ENCODE measurements at places on chromosomes 7 and 10. TPM values are rescaled to one million over a fixed set of nuclear protein-coding genes. Genes with fewer than 3 reads are reported as not detected.

HSPA12A gene
- not detected for polyA plus RNA-seq

DNA sequence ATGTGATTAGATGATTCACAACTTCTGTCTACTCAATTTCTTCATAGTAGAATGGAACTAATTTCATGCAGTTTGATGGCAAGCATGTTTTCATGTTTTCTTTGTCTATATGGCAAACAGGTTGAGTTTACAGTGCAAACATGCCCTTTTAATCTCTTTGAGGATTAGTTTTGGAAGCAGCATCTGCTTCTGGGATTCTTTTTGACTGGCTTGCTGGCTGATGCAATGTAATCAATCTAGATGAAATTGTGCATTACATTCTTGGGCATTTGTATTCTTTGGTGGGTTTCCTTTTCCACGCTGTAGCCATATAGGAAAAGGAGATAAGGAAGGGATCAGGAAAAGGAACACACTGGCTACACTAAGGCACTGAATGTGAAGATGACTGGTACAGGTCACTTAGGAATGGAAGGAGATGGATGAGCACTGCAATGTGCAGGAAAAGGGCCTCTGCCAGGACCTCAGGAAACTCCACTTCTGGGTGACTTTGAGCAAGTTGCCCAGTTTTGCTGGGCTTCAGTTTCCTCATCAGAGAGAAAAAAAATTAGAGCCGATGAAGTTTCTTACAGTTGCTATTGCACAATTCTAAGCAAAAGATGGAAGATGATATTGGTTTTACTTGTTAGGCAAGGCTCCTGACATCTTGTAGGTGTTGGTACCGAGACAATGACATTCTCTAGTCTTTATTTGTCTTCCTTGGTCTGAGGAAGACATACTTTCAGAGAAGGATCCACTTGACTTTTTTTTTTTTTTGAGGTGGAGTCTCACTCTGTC, 269.1 kb downstream of the SUGCT start:
- DNase-seq: no peak

- DNase-seq: no peak
These were observed 833.8 kb downstream of the GRID1 start for GRCh38 chr10:85532773-85533172.

SLC26A4 gene
- not detected for polyA plus RNA-seq

DNA sequence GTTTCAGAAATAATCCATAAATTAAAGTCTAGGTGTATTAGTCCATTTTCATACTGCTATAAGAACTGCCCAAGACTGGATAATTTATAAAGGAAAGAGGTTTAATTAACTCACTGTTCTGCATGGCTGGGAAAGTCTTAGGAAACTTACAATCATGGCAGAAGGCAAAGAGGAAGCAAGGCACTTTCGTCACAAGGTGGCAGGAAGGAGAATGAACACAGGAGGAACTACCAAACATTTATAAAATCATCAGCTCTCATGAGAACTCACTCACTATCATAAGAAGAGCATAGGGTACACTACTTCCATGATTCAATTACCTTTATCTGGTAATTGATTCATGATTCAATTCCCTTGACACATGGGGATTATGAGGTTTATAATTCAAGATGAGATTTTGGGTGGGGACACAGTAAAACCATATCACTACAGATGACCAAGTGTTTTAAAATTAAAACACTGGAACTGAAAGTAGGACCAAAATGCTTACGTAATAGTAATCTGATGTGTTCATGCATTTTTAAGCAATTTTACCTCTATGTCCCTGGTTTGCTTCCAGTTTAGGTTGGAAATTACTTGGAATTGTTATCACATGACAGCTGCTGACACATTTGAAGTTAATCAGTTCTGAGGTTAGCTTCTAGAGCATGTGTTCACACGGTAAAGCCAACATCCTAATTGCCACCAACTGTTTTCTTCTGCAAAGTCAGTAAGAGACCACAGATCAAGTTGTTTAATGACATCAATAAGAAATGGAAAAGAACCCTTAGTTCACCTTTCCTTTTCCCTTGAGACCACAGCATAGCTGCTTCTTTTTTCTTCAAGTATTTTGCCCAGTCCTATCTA, 48.4 kb upstream of the SEMA3C start:
- no peak for DNase-seq

- no peak for DNase-seq
These were observed 166.3 kb downstream of the SND1 start for GRCh38 chr7:127818306-127818705.

DNA sequence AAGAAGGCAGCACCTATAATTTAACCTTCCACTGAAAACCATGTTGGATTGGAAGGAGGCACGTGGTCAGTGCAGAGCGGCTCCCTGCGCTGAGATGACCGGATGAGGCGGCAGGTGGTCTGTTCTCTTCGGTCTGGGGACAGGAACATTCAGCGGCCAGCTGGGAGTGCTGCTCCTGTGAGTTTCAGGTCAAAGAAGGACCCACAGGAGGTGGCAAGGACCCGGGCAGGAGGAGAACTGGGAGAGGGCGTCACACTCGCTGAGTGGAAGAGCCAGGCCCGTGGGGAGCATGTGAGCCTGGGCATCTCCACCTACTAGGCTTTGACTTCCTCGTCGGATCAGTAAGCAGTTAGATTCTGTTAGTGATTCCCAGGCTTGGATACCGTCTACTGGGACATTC, 113.4 kb upstream of the SHH start:
- DNase-seq: no peak

- no peak for DNase-seq
These were observed 104.4 kb upstream of the ANLN start for GRCh38 chr7:36285276-36285675.

- DNase-seq: no peak
These were observed 132.0 kb downstream of the PRKAG2 start for GRCh38 chr7:151744656-151745638.

DNA sequence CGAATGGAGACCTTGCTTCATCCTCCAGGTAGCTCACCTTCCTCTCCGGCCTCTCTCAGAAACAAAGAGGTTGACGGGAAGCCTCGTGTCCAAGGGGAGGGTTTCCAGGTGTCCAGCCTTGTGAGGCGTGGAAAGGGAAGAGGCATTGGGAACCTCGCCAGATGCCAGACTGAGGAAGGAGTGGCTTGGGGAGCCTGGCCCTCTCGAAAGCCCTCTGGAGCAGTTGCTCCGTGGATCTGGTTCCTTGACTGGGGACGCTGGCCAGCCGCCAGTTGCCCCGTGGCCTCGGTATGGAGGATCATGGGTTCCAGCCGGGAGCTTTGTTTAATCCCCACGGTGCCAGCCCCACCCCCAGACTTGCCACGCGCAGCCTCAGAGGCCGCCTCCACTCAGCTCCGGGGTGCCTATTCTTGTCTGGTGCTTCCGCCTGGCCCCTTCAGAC, 30.3 kb upstream of the SUN1 start:
- DNase-seq: no peak

GNAT3 gene
- not detected for polyA plus RNA-seq

EBLN1 gene
- not detected for polyA plus RNA-seq

DNA sequence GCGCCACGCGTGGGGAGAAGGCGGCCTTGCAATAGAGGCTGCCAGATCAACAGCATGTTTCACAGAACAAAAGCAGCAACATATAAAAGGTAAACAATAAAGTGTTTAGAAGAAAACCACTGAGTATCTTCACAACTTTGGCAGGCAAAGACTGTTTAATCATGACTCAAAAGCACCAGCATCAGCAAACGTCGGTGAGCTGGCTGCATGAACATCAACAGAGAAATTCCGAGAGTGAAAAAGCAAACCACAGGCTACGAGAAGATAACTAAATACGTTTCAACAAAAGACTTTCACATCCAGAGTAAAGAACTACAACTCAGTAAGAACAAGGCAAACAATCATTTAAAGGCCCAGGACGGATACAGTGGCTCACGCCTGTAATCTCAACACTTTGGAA, 172.0 kb downstream of the MAD1L1 start:
- DNase-seq: no peak

DNA sequence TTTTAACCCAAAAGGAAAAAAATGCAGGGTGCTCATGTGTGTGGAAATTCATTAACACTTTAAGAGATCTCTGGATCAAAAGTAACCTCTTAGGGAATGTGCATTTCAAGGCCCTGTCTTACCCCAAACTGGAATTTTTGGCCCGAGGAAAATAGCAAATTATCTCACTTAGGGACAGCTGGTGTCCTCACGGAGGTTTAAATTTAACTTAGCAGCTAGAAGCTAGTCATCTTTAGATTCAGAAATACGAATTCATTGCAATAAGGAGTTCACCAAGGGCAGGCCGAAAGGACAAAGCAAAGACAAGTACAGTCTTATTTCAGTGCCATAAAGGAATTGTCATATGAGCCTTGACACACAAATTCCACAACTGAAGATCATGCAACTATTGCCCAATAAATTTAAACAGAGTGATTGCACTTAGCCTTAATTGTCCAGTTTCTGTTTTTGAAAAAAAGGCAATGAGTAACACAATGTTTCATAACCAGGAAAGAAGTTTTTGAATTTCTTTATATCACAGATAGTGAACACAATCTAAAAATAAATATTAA, 22.4 kb upstream of the SEMA3C start:
- no peak for DNase-seq

EGR2 gene
- 0.15 TPM for polyA plus RNA-seq

DNA sequence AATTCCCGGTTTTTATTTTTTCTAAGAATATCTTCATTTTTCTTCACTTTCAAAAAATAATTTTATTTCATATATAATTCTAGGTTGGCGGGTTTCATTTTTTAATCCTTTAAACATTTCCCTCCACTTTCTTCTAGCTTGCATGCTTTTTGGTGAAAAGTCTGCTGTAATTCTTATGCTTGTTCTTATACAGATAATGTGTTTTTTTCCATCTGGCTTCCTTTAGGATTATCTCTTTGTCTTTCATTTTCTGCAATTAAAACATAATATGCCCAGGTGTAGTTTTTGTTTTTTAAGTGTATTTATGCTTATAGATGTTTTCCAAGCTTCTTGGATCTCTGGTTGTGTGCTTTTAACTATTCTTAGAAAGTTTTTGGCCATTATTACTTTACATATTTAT, 341.3 kb upstream of the SEMA3C start:
- no peak for DNase-seq

ABCB1 gene
- 8.5 TPM for polyA plus RNA-seq

- DNase-seq: no peak
These were observed 102.8 kb upstream of the CDK13 start for GRCh38 chr7:39847227-39847626.

CCZ1 gene
- 39.4 TPM for polyA plus RNA-seq

CNPY1 gene
- polyA plus RNA-seq: not detected

All from naive thymus-derived CD4-positive, alpha-beta T cell (primary cell).